Spinal cord (tissue), 10 donors: ENCODE measurements at places on chromosomes 16 and 17. TPM values are rescaled to one million over a fixed set of nuclear protein-coding genes. Genes with fewer than 3 reads are reported as not detected.

Gene CCL13
- total RNA-seq: 2.5 TPM

Gene DNAI2
- 0.69 TPM for total RNA-seq

Gene OR1A1
- total RNA-seq: not detected

Gene IL32
- total RNA-seq: 11.6 TPM

GRCh38 chr16:59527206-59527997, 793.3 kb upstream of the GOT2 start:
- DNase-seq: no peak

DNA sequence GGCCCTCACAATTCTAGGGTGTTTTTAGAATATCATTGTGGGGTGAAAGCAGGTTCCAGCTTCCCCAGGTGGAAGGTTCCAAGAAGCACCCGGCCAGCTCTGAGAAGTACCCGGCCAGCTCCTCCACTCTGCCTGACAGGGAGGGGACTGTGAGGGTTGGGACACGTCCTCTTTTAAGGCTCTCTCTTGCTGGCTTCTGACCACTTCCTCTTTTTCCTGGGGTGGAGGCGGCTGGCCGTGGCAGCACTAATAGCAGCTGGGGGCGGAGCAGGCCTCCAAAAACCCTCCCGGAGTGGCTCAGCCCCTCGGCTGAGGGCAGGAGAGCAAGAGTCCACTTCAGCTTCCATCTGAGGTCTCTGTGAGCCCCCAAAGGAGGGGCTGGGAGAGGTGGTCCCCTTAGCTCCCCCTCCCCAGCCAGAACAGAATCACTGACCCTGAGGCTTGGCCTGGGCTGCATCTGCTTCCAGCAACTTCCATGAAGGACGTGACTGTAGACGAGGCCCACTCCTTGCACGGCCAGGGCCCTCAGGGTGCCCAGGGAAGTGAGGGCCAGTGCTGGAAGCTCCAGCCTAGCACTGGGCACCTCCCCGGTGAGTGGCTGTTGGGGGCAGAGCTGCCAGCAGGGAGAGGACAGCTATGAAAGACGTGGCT, 26.7 kb upstream of the PLCG2 start:
- DNase-seq: no peak

DNA sequence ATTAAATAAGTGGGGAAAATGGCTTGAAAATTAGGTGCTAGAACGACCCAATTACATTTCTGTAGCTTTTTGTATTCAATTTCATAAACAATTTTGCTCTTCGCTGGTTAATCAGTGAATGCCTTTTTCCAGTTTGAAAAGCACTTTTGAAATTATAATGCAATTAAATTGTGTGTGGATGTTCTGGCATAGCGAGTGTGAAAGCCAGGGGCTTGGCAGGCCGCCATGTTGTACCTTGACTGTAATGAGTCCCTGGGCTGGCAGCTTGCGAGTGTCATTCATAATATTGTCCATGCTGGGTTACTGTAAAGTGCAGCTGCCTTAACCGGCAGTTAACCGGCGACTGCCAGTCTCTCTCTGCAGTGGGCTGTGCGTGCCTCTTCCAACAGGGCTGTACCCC, 177.8 kb downstream of the CCDC182 start:
- DNase-seq: no peak

DNA sequence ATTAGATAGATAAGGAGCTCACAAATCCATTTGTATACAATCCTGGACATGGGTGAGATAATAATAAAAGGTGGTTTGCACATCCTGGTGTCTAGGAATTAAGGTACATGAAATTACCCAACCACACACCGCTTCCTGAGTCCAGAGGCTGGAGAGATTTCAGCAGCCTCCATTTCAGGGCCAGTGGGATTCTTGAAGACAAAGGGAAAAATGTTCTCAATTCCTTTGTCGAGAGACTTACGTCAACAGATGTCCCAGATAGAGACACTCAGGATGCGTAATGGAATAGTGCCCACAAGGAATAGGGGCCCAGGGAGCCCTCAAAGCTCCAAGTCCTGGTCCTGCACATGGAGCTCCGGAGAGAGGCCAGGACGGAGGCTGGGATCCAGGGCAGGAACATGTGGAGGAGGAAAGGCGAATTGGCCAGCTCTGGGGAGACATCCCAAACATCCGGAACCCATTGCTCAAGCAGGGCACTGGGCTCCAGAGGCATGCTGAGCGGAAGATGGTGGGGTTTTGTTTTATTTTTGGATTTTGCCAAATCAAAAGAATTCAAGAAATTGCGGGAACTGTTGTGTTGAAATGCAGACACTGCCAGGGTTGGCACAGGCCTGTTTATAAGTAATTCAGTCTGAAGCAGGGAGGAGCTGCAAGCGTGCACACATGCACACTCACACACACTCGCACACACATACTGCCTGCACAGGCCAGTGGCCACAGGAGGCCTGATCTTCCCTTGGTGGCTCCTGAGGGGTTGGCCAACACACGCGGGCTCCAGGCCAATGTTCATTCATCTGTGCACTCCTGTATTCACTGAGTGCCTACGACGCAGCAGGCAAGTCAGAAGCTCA, 97.2 kb downstream of the NOG start:
- DNase-seq: no peak

DNA sequence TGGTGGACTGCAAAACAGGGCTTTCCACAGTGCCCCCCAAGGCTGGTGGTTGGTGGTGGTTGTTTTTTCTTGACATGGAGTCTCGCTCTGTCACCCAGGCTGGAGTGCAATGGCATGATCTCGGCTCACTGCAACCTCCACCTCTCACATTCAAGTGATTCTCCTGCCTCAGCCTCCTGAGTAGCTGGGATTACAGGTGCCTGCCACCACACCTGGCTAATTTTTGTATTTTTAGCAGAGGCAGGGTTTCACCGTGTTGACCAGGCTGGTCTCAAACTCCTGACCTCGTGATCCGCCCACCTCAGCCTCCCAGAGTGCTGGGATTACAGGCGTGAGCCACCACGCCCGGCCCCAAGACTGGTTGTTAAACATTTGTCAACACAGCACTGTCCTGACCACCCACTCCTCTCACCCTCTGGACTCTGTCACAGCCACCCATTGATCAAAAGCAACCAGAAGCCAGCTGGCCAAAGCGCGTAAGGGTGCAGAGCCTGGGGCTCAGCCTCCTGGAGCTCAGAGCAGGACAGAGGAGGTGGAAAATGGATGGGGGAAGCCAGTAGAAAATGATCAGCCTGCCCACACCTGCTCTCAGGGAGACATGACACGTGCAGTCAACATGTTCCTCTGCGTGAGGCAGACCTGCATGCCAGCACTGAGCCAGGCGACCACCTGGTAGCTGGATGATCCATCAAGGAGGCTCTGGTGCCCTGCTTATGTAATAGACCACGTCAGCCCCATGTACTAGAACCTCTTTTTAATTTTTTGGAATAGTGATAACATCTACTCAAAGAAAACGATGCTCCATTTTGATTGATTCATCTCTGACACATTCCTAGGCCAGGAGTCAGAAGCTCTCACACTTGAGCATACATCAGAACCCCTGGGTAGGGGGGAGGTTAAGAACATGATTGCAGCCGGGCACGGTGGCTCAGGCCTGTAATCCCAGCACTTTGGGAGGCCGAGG, 14.8 kb upstream of the OSGIN1 start:
- DNase-seq: no peak

DNA sequence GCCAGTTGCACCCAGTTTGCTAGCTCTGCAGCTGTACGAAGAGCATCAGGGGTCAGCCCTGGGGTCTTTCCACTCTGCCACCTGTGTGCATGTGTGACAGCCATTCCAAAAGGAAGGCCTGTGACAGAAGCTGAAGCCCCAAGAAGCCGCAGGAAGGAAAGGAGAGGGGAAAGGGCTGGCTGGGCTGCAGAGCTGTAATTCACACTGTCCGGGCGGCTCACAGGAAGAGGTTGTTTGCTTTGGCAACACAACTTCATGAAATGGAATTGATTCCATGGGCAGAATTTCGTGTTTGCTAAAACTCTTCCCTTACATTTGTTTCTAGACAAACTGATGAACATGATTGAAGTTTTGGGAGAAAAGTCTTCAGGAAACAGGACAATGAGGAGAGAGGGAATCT, 14.8 kb downstream of the TMEM204 start:
- DNase-seq: no peak

GRCh38 chr17:10121971-10122707, 76.3 kb downstream of the GAS7 start:
- DNase-seq: no peak

GRCh38 chr17:8326511-8327302, 12.9 kb upstream of the ODF4 start:
- no peak for DNase-seq

DNA sequence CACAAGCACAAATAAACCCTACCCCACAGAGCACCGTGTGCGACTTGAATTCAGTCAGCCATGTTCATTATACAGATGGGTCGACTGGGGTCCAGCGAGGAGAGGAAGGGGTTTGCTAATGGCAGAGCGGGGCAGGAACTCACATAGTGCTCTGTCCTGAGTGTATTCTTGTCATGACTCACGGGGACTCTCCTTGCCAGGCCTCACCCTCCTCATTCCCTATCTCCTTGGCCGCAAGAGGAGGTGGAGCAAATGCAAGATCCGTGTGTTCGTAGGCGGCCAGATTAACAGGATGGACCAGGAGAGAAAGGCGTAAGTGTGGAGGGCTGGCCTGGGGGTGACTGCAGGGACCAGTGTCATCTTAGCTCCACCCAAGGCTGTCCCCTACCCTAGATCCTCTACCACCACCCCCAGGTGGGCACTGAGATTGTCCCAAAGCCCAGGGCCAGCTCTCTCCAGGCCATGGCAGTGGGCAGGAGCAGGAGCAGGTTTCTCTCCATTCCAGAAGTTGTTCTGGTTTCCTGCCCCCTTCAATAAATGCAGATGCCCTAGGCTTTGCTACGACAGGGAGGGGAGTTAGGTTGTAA, 29.4 kb downstream of the SLC12A3 start:
- no peak for DNase-seq

DNA sequence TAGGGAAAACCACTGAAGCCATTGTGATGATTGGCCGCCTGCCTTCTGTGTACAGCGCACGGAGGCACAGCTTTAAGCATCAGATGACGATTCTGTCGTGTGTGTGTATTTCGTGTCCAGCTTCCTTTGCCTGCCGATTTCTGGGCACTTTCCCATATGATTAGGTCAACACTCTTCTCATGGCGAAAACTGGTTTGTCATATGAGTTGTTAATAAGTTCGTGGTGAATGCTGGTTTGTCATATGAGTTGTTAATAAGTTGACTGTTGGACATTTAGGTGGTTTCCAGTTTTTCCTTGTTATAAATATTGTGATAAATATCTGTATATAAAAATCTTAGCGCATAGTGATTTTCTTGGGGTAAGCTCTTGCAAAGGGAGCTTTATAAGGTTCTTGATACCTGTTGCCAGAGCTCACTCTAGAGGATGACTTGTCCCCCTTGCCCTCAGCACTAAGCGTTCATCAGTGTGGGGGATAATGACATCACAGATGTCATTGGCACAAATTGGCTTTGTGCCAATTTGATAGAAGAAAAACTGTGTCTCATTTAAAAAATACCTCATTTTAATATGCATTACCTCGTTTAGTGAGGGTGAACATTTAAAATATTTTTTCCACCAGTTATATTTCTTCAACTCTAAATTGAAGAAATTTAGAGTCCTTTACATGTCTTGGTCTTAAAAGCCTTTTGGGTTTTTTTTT, 40.0 kb downstream of the PGS1 start:
- no peak for DNase-seq

DNA sequence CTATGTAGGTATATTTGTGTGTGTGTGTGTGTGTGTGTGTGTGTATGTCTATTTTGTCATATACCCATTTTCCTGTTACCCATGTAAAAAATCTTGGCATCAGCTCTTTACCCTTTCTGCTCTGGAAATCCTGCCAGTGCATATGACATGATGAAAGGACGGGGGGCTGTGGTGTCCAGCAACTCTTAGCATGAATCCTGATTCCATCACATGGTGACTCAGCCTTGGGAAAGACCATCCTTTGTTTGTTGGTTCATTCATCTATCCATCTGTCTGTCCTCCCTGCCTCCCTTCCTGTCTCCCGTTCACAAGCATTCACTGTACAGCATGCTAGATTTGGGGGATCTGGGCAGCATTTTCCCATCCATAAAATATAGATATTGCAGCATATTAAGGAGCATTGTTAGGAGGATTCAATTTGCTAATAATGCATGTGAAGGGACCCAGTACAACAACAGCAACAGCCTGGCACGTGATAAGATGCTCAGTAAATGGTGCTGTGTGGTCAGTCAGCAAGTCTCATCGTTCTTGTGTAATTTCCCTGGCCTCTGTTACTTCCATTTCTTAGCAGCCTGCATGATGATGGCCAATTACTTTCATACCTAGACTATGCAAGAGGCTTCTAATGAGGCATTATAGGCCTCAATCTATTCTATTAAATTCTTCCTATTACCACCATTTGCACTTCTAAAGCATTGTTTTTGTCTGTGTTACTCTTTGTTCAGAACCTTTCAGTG, 191.0 kb downstream of the PRKCA start:
- DNase-seq: no peak

- no peak for DNase-seq
Observed at GRCh38 chr17:9028988-9029570, 7.8 kb downstream of the NTN1 start.

- no peak for DNase-seq
Observed at GRCh38 chr16:56849690-56850680, 15.0 kb upstream of the SLC12A3 start.

GRCh38 chr16:67349172-67349571, 22.6 kb downstream of the LRRC36 start:
- DNase-seq: no peak

- DNase-seq: no peak
Observed at GRCh38 chr17:36697903-36698530, 96.6 kb downstream of the MRM1 start.

GRCh38 chr17:42676424-42677011, at the start of gene PLEKHH3:
PLEKHH3 (minus strand) TSS chr17:42676994; CDS start chr17:42676563, 431 bp downstream.
- peak; percentile 44 for DNase-seq
